CD4-positive, alpha-beta T cell treated with Interleukin-1 beta for 1 hour (primary cell): ENCODE measurements at places on chromosomes 6 and 20.

DNA sequence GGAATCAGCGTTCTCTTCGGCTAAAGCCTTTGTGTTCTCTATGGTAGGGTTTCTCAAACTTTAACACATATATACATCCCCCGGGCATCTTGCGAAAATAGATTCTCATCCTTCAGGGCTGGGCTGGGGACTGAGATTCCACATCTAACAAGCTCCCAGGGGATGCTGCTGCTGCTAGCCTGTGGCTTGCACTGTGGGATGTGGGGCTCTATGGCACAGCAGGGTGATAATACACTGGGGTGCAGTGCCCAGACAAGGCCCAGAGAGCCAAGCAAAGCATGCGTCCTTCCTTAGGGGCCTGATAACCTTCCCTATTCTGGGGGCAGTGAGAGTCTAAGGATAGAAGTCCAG is 102.0 kb downstream of the LAMP5 start:
- no peak for DNase-seq

DNA sequence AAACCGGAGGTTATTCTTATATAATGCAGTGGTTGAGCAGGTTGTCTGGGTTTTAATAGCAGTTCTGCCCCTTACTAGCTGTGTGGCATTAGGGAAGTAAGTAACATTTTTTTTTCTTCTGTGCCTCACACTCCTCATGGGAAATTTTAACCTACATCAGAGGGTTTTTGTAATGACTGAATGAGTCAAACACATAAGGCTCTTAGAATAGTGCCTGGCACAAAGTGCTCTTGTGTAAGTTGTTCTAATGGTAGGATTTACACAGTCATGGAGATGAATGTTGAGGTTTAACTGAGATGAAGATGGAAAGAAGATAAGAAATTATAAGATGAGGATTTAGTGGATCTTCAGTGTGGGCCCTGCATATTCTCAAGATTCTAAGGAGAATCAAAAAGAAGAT is 68.4 kb upstream of the PHIP start:
- DNase-seq: no peak

GRCh38 chr6:31529329-31530150 is 778 bp downstream of the MCCD1 start:
- no peak for DNase-seq

- no peak for DNase-seq
Observed at GRCh38 chr6:111952821-111953540, 79.7 kb upstream of the FYN start.

- no peak for DNase-seq
Observed at GRCh38 chr6:30881392-30882203, 2.7 kb upstream of the DDR1 start.

- DNase-seq: no peak
Observed at GRCh38 chr6:93675856-93676417, 256.6 kb upstream of the EPHA7 start.

DNA sequence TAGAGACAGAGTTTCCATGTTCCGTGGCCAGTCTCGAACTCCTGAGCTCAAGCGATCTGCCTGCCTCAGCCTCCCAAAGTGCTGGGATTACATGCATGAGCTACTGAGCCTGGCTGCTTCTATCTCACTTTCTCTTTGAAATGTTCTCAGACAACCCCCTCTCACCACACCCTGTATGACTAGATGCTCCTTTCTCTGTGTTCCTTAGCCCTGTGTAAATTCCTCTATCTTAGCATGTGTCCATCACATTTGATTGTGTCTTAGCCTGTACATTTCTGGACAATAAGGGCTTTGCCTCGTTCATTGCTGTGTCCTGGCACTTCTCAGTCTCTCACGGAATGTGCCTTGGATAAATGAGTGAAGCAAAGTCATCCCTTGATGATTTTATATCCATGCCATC is 168.1 kb upstream of the SCGN start:
- no peak for DNase-seq

DNA sequence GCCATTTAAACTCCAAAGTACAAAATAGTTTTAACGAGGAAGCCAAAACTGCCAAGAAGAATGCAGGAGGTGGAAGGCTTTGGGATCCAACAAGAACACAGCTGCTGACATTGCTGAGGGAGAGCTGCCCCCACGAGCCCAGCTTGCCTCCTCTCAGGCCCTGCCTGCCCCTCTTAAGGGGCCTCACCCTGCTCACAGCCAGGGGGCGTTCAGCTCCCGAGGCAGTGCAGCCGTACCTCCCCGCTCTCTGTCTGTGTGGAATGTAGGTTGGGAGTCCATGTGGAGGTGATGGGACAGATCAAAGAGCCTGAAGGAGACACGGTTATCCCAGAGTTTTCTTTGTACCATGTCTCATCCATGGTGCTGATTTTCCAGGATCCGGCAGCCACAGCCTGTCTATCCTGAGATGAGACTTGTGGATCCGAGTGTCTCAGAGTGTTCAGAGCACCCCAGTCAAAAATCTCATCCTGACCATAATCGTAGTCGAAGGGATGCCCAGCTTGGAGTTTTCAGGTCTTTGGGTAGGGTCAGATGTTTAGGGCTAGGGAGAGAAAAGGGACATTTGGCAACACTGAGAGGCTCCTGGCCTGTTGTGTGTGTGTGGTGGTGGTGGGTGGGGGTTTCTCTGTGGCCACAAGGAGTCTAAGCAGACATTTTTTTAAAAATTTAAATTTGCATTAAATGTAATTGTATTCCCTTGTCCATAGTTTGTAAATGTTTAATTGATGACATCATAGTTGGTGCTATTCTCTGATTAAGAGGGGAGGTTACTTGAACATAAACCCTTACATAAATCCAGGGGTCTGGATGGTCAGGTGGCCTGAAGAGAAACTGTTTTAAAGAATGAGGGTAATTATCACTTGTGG is 111.4 kb upstream of the CLDN20 start:
- no peak for DNase-seq

- DNase-seq: no peak
Observed at GRCh38 chr20:49479785-49480184, 2.7 kb downstream of the KCNB1 start.

DNA sequence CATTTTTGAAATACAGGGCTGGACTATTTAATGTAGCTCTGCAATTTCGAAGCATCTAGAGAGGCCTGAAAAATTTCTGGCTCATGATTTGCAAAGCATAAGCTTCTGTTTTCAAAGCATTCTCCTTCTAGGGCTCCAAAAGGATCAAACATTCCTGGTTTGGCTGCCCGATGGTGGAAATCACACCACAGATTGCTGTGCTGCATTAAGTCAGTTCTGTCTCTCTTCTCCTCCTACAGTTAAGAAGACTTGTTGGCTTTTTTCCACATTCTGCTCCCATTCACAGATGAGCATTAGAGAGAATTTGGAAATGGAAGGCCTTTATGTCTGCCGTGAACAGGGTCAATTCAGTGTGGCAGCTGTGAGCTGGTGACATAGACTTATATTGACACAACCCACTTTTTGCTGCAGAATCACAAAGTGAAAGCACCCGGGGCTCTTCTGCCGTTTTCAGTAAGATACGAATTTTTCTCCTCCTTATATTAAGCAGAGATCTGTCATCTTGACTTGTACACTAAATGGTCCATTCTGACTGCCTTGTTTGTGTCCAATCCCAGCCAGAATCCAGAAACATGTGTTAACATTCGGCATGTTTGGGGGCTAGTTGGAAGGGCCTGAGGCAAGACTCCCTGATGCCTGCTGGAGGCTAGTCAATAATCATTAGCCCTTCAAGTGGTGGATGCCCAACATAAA is 330.8 kb upstream of the DEFB112 start:
- no peak for DNase-seq

DNA sequence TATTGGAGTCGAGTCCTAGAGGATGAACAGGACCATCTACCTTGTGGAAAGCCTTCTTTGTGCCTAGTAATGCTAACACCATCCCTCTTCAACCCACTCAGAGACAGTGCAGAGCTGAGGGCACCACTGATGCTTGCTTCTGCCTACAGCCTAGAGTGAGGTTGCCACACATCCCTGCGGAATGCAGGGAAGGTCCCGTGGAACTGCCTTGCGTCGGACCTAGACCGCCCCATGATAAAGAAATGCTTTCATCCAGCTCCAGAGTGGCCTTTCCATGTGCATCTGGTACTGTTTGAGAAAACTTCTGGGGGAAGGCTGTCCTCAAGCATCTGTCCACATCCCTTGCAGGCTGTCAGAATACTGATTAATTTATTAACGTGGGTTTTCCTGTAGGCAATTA is 168.4 kb downstream of the PHACTR1 start:
- no peak for DNase-seq

GRCh38 chr6:132651062-132651461 is 7.9 kb downstream of the TAAR1 start:
- no peak for DNase-seq

GRCh38 chr20:42961771-42962170 is 227.9 kb downstream of the PTPRT start:
- no peak for DNase-seq

- DNase-seq: no peak
Observed at GRCh38 chr6:41547799-41548097, 1.6 kb downstream of the FOXP4 start.

- DNase-seq: no peak
Observed at GRCh38 chr6:12246900-12247299, 43.3 kb upstream of the EDN1 start.

DNA sequence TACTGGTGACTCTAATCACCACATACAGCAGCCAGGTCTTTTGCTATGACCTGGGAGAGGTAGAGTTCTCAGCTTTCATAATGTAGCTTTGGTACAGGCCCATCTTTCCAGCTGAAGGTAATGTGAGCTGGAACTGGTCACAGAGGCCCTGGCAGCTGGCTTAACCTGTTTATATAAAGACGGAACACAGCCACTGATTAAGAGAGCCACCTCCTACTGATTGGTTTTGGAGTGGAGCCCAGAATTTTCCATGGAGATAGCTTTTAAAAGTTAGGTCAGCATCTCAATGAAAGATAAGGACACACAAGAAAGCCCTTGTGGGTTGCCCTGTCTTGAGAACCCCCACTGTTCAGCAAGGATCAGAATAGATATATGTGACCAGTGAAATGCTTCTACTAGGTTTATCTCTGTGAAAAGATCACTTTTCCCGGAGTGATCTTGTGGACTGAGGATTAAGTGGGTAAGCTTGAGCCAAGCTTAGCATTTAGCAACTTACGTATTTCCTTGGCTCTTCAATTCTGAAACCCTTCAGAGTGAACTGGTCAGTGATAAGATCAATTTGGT is 213.7 kb upstream of the CITED2 start:
- no peak for DNase-seq

- no peak for DNase-seq
Observed at GRCh38 chr6:40722091-40722490, 134.9 kb upstream of the LRFN2 start.

DNA sequence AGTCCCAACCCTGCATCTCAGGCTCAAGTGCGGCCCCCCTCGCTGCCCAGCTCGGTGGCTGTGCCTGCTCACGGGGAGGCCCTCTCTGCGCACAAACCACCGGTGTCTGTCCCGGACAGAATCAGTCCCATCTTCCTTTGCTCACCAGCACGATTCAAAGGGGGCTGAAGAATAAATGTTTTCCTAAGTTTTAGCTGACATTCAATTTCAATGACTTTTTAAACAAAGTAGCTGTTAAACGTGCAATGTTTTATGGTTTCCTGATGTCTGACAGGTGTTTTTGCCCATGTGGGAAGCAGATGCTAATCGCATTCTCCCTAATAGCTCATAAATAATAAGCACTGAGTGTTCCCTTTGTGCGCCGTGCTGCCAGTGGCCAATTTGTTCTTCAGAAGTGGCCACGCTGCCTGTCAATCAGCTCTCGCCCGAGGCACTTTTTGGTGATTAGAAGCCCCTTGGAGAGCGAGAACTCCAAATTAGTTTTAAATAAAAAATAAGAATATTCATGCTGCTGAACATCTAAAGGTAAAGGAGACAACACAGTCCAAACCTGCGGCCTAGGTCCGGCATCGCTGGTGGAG is 26.3 kb downstream of the BHLHE23 start:
- no peak for DNase-seq

DNA sequence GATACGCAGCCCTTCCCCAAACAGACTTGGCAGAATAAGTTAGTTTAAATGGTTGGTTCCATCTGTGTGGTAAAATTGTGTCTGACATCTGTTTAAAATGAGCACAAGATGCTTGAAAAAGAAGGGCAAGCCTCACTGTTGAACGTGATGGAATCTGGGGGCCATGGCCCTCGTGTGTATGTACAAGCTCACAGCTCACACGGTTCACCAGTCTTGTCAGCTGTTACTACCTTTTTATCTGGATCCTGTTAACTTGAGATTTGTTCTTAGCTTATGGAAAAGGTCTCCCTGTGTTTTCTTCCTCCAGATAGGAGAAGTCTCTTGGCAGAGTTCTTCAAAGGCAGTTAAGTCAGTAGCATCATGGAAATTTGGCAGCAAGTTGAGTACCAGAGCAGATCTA is 270.6 kb downstream of the KHDC1L start:
- DNase-seq: no peak

DNA sequence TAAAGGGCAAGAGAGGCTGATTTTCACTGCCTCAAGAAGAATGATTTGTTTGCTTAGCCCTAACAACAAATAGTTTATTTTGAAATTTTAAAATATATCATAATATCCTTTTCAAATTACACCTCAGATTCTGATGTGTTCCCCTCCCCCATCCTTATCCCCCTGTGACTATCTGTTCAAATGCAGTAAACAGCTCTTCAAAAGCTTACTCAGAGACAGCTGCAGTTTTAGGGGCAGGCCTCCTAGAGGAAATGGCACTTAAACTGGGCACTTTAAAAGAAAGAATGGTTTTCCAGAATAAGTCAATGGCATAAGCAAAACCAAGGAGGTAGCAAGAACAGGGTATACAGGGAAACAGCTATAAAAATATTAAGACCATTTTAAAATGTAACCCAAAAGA is 118.6 kb upstream of the UST start:
- no peak for DNase-seq

- DNase-seq: no peak
Observed at GRCh38 chr6:159217595-159218275, 48.5 kb downstream of the FNDC1 start.

- DNase-seq: no peak
Observed at GRCh38 chr6:76490456-76490855, 418.0 kb upstream of the IMPG1 start.

- DNase-seq: no peak
Observed at GRCh38 chr6:164859816-164860215, 449.6 kb downstream of the C6orf118 start.

- DNase-seq: no peak
Observed at GRCh38 chr6:29598172-29598747, 13.3 kb downstream of the OR2H2 start.

DNA sequence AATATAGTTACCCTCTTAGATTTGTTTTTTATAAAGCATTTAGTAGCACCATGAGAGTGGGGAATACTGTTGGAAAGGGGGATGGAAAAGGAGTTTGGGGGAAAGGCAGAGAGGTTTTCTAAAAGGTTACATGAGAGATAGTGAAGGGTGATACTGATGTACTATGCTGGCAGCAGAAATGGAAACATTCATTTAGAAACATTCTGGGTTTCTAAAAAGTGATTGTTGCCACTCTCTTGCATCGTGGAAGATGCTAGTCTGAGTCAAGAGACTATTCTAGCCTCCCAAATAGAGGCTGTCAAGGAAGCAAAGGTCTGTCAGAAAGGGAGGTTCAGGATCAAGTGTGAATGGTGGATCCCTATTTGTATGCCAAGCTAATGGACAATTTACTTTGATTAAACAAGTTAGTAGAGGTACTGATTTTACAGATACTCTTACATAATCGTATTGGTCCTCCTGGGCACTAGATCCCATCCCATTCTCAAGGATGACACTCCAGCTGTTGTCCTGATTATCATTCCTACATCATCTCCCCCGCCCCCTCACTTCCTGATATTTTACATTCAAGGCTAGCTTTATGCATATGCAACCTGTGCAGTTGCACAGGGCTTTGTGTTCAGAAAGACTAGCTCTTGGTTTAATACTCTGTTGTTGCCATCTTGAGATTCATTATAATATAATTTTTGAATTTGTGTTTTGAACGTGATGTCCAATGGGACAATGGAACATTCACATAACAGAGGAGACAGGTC is 15.4 kb upstream of the ABT1 start:
- DNase-seq: no peak
